Pancreas (tissue), 10 donors: ENCODE measurements at places on chromosomes 6 and 20. TPM values are rescaled to one million over a fixed set of nuclear protein-coding genes. Genes with fewer than 3 reads are reported as not detected.

GRCh38 chr6:68032217-68032616, 602.9 kb upstream of the ADGRB3 start:
- DNase-seq: no peak
- H3K27me3 ChIP-seq: no peaks in the 10 kb centered on the region
- H3K36me3 ChIP-seq: no peaks in the 10 kb centered on the region
- H3K4me1 ChIP-seq: no peaks in the 10 kb centered on the region
- no peak overlapping the region for H3K4me3 ChIP-seq

GRCh38 chr6:22250486-22250885, 46.4 kb downstream of the PRL start:
- no peaks in the 10 kb centered on the region for H3K4me1 ChIP-seq
- H3K4me3 ChIP-seq: no peak overlapping the region
- no peak for DNase-seq
- H3K27ac ChIP-seq: no peak overlapping the region

DNA sequence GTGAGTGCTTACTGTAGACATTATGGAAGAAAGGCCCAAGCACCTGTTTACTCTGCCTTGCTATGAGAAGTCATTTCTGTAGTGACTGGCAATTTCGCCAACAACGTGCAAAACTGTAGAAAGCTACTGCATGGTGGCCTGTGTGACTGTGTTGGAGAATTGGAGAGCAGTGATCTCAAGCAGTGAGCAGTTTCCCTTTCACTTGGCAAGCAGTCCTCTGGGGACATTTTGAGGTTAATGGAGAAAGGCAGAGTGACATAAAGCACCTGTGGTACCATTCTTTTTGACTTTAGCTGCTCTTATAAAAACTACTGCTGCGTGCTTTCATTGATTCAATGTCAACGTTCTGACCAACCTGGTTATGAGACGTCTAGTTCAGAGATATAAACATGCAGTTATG, 382.6 kb upstream of the JAG1 start:
- H3K27ac ChIP-seq: no peak overlapping the region
- no peak for DNase-seq
- no peaks in the 10 kb centered on the region for H3K4me1 ChIP-seq
- no peaks in the 10 kb centered on the region for H3K36me3 ChIP-seq
- H3K27me3 ChIP-seq: no peaks in the 10 kb centered on the region

- no peaks in the 10 kb centered on the region for H3K4me1 ChIP-seq
- no peak overlapping the region for H3K27ac ChIP-seq
- H3K4me3 ChIP-seq: no peak overlapping the region
- no peaks in the 10 kb centered on the region for H3K27me3 ChIP-seq
These were observed 86.0 kb downstream of the AFG1L start for GRCh38 chr6:108380876-108381275.

SEL1L2 gene
- not detected for total RNA-seq

CRIP3 gene
- 0.85 TPM for total RNA-seq
